ENCODE measurements at places on chromosomes 1 and 21. TPM values are rescaled to one million over a fixed set of nuclear protein-coding genes. Genes with fewer than 3 reads are reported as not detected.

GRCh38 chr1:207752456-207752998 is 673 bp downstream of the CD46 start:
- DNase-seq = peak; percentile 6

- no peak for DNase-seq
Measured at GRCh38 chr1:189431447-189431846, 1046.2 kb downstream of the BRINP3 start.

DNA sequence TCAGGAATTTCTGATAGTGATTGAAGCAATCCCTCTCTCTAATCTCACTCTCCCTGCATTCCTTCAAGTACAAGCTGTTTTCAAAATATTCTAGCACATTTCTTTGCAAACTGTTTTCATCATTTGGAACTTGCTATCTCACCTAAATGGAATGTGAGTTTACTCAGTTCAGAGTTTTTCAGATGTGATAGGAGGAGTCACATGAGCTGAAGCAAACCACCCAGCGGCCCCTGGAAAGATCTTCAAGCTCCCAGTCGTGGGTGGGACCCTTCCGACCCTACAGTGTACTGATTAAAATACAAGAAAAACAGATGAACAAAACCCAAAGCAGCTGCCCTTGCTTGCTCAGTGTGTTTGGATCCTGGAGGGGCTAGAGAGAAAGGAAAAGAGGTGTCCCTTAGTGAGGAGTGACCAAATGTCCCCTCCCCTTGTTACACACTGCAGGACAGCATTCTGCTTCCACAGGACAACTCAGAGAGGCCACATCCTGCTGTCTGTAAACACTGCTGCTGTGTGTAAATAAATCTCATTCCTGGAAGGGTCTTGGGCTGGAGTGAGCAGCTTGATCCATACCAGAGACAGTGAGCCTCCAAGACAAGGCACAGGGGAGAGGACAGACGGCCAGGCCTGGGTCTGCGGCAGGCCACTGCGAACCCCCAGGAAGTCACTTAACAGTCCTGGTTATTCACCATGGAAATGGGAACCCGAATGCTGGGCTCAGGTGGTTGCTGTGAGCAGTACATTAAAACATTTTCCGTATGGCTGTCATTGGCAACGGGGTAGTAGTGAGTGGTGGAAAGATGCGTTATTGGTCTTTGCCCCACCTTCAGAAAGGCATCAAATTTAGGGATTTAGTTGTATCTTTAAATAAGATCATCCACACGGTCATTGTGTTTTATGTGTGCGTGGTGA is 229.2 kb downstream of the RHOU start:
- no peak for DNase-seq

Gene MYBPH
- not detected for total RNA-seq

DNA sequence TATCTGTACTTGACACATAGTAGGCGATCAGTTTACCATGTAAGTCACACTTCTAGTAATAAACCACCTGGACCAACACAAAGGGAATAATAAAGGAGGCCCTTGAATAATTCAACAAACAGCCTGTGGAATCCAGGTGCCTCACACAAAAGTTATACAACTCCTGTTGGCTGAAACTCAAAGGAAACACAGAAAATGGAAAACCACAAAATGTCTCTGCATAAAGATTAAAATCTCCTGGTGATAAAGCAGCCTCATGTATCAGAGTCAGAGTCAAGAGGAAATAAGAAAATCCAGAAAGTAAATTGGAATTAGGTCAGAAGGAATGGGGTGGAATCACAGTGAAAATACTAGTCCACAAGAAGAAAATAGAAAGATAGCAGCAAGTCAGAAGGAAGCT is 592.5 kb downstream of the NPHP4 start:
- DNase-seq = no peak

- no peak for DNase-seq
Measured at GRCh38 chr1:218401441-218401997, 56.4 kb downstream of the TGFB2 start.

GRCh38 chr21:41712201-41712600 is 54.7 kb downstream of the RIPK4 start:
- no peak for DNase-seq

Gene CLCA2
- not detected for total RNA-seq

DNA sequence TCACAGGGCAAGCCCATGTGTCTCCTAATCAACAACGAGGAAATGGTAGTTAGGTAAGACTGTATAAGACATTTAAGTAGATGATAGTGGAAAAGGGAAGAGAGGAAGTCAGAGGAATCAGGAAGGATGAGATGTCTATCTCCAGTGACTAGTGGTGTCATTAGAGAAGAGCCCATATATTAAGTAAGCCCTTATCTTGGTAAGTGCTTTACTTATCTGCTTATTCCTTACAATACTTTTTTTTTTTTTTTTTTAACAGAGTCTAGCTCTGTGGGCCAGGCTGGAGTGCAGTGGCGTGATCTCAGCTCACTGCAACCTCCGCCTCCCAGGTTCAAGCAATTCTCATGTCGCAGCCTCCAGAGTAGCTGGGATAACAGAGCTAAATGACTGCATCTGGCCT is 29.5 kb downstream of the RNF11 start:
- DNase-seq = no peak

- peak; percentile 46 for DNase-seq
Measured at GRCh38 chr1:55519937-55520683, 304.9 kb upstream of the USP24 start.

Gene AK5
- 29.9 TPM for total RNA-seq

Measured in cerebellum (tissue), 4 donors.